AG08395 (cell line): ENCODE measurements at places on chromosomes 2 and 18.
A peak's percentile ranks its signal among the peaks of the same experiment; 100 is the strongest.

GRCh38 chr2:127590386-127591190 lies 55.1 kb downstream of the MYO7B start:
- no peak for DNase-seq

GRCh38 chr2:239201531-239201876 lies 199.3 kb downstream of the HDAC4 start:
- peak; percentile 45 for DNase-seq

GRCh38 chr2:24711865-24712264 lies 81.3 kb downstream of the PTRHD1 start:
- no peak for DNase-seq

DNA sequence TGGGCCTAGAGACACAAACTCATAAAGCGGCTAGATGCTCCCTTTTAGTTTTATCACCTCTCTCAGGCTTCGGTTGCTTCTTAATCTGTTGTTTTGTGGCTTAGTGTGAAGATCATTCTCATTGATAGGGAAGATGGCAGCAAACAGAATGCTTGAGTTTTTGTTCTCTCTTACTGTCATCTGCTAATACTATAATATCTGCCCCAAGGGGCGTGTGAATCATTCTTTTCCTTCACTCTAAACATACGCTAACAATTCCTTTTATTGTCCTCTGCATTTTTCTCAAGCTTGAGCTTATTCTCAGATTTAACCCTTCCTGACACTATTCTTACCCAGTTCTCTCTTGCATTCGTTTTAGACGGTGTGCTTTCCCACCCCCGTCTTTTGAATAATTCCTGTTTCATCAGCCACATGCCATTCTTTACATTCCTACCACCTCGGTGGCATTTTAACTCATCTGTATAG lies 323.9 kb upstream of the NRP2 start:
- DNase-seq, result no peak

- DNase-seq, result no peak
These were observed 131.5 kb upstream of the LGALSL start for GRCh38 chr2:64322433-64322832.

- DNase-seq, result no peak
These were observed 19.7 kb upstream of the SAG start for GRCh38 chr2:233287871-233288270.

DNA sequence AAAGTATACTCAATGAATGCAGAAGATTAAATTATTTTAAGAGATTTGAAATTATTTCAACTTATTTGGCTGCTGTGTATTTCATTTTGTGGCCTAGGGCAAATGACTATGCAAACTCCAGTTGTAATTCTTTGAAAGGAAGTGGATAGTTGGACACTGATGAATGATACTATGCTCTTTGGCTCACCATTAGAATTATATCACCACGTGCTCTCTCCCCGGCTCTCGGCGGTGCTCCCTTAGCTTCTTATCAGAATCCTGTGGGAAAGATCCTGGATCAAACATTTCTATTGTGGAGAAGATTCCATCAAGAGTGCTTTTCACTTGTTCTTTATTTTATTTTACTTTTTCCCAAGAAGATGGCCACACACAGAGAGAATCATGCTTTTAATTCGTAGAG lies 55.2 kb downstream of the ADCYAP1 start:
- no peak for DNase-seq

- peak; percentile 62 for DNase-seq
These were observed 45.1 kb downstream of the TRAK2 start for GRCh38 chr2:201406077-201406662.

- DNase-seq, result no peak
These were observed 28.1 kb downstream of the USP37 start for GRCh38 chr2:218540015-218540414.

- DNase-seq, result no peak
These were observed 114.4 kb upstream of the ACVR1C start for GRCh38 chr2:157743051-157743450.

DNA sequence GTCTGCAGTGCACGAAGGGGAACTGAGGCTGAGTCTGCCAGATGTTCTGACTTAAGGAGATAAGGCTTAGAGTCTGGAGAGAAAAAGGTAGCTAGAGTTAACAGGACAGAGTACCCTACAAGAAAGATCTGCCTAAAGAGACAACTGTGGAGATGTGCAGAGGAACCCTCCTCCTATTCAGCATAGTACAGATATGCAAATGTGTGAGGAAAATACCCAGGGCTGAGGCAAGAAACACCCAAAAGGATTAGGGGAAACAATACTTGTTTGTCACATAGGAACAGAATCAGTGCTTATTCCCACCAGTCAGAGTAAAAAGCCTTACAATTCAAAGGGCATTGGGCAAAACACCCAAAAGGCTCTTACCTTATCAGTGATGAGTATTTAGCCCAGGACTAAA lies 67.8 kb downstream of the SS18 start:
- DNase-seq, result no peak

DNA sequence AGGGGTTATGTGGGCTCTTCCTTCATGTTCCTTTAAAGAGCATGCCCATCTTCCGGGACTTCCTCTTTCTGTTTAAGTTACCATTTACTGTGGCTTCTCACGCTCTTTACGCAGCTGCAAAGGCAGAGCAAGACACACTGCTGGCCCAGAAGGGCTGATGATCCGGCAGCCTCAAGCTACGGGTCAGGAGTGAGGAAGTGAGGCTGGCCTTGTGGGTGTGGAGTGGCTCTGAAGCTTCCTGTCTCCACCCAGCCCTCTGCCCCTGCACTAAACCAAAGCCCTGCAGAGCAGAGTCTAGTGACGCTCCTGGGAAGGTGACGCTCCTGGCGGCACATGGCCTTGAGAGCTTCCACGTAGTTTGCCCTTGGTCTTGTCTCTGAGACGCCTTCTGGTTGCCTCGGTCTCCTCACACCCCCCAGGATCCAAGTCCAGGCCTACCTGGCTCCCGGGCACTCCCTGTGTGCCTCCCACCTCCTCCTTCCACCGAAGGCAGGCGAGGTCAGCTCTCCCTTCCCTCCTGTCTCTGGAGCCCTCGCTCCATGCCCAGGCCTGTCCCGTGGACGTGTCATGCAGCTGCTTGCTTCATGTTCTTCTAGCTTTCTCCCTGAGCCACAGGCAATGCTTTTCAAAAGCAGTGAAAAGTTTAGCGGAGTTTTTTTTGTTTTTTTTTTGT lies 50.3 kb downstream of the ARL4C start:
- DNase-seq, result no peak

- peak; percentile 52 for DNase-seq
These were observed 119.2 kb downstream of the ANKRD44 start for GRCh38 chr2:197191177-197191939.

- DNase-seq, result no peak
These were observed 275.4 kb downstream of the STK39 start for GRCh38 chr2:167972020-167972419.

GRCh38 chr2:9001778-9002177 lies 1.7 kb downstream of the MBOAT2 start:
- DNase-seq, result no peak

DNA sequence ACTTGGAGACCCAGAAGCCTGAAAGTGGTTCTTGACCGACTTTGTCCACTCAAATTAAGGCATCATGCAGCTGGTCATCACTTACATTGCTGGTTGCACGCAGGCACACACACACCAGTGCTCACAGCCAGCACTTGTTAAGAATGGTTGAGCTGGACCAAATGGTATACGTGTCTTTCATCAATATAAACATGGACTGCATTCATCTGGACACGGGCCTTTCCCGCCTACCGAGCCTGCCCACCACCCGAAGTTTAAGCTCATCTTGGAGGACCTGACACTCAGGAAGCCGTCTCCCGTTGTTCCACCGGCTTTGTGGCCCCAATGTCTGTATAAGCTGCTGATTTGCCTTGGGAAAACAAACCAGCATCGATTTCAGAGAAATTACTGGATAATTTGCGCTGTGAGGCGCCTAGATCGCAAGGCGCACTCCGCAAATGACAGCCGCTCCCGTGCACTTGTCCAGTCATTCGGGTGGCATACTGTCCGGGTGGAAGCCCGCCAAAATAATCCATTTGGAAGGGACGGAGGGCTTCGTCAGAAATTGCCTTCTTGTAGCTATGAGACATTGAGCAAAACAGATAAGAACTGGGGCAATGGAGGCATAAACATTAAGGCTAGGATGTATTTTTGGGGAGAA lies 40.1 kb upstream of the AKAIN1 start:
- DNase-seq, result peak; percentile 31

DNA sequence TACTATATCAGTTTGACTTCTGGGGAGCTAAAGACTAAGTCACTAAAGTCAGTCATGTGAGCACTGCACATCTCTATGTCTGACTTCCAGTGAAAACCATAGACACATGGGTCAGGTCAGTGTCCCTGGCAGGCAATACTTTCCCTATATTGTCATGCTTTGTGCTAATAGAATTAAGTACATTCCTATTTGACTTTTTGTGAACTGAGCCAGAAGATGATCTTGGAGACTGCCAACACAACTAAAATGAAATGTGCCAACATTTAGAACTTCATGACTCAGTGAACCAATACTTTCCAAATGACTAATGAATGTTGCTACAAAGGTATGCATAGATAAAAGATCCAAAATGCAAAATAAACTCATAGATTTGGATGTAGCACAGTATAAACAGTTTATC lies 820.8 kb upstream of the FAM98A start:
- no peak for DNase-seq

- peak; percentile 92 for DNase-seq
These were observed 423.3 kb downstream of the LPIN1 start for GRCh38 chr2:12169721-12170120.

GRCh38 chr18:33277431-33277830 lies 163.1 kb downstream of the CCDC178 start:
- DNase-seq, result no peak
